B cell (primary cell): ENCODE measurements at places on chromosomes 12 and 14.
A peak's percentile ranks its signal among the peaks of the same experiment; 100 is the strongest.

- DNase-seq, result no peak
These were observed 39.2 kb downstream of the LTBP2 start for GRCh38 chr14:74572726-74573301.

DNA sequence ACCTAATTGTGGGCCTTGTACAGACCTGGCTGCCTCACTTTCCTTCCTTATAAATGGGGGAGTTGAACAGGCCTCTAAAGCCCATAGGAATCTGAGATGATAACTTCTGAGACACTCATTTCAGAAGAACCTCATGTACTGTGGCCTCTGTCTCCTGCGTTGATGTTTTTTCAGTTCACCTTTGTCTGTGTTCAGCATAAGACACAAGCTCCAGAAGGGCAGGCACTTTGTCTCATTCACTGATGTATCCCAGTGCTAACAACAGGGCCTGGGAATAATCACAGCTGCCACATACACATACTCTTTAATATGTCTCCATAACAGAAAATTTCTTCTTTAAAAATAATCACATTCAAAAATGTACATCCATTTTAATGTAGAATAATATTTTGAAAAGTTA is 3.3 kb downstream of the FGD6 start:
- DNase-seq, result no peak

GRCh38 chr12:15541996-15542631 is 219.8 kb downstream of the PTPRO start:
- DNase-seq, result no peak

GRCh38 chr12:133130808-133131128 is 341 bp downstream of the ZNF10 start:
- DNase-seq, result no peak

DNA sequence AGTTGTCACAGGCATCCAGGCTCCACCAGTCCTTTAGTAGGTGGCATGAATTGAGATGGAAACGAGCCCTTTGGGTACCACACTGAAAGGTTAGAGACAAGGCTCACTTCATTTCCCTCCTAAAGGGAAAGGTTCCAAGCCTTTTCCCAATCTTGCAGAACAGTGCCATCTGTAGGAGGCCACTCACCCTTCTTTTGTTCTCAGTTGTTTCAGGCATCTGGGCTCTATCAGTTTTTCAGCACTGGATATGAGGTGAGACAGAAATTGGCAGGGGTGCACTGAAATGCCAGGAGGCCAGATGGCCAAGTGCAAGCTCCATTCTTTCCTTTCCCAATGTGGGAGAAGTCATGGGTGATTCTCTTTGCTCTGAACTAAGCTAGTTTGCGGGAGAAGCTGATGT is 15.2 kb downstream of the FBXO33 start:
- no peak for DNase-seq

DNA sequence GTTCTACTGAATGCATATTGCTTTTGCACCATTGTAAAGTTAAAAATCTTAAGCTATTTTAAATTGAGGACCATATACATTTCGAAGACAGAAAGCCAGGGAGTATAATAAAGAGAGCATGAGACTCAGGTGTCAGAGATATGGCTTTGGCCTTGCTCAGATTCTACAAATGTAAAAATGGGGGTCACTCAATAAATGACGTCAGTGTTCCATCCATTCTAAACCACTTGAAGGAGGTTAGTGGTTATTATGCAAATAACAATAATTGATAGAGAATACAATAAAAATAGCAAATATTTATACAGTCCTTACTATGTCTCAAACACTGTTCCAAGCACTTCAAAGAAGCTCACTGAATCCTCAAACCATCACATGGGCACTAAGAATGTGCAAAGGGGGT is 20.1 kb downstream of the RTN1 start:
- DNase-seq, result no peak

DNA sequence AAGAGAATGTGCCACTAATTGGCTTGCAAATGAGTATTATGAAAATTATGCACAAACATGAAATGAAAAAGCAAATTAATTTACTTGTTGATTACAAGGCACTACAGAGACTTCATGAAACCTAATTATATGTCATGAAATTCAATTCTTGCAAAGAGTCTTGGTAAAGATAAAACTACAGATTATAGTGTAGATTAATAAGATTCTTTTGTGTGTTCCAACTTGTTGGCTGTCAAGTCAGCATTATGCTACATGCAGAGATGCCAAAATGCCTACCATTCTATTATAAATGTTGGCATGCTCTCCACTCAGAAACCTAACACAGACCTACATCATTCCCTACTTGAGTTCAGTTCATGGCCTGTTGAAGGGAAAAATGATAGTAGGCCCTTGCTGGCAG is 97.2 kb upstream of the KITLG start:
- no peak for DNase-seq

- no peak for DNase-seq
These were observed 227.1 kb downstream of the NUBPL start for GRCh38 chr14:31788340-31788739.

- no peak for DNase-seq
These were observed 181.8 kb upstream of the MYL2 start for GRCh38 chr12:111102102-111102739.

- DNase-seq, result no peak
These were observed 103.9 kb downstream of the AKAP6 start for GRCh38 chr14:32432813-32433538.

DNA sequence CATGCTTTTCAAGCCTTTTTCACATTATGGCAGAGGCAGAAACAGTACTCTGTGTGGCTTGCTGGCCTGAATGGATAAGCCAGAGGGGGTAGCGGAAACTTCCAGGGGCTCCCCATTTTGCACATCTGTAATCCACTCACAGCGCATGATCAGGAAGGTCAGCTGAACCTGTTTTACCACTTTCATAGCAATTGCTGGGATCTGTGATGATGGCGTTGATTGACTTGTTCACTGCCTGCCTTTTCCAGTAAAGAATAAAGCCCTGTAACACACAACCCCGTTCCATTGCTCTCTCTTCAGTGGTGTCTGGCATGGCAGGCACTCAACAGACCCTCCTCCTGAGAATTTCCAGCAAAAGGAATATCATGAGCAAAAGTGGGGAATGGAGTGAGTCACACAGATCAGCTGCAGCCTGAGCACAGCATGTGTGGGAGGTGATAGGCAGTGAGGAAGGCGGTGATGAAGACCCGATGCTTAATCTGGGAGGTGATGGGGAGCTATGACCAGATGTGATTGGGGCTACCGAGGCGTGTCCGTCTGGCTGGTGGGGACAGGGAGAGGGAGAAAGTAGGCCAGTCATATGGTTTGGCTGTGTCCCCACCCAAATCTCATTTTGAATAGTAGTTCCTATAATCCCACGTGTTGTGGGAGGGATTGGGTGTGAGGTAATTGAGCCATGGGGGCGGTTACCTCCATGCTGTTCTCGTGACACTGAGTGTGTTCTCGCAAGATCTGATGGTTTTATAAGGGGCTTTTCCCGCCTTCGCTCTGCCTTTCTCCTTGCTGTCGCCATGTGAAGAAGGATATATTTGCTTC is 44.7 kb upstream of the CHST11 start:
- DNase-seq, result no peak

- DNase-seq, result peak; percentile 64
These were observed 73.8 kb downstream of the KIAA0586 start for GRCh38 chr14:58501214-58501816.

GRCh38 chr12:27434673-27435565 is 11.6 kb upstream of the SMCO2 start:
- peak; percentile 47 for DNase-seq

DNA sequence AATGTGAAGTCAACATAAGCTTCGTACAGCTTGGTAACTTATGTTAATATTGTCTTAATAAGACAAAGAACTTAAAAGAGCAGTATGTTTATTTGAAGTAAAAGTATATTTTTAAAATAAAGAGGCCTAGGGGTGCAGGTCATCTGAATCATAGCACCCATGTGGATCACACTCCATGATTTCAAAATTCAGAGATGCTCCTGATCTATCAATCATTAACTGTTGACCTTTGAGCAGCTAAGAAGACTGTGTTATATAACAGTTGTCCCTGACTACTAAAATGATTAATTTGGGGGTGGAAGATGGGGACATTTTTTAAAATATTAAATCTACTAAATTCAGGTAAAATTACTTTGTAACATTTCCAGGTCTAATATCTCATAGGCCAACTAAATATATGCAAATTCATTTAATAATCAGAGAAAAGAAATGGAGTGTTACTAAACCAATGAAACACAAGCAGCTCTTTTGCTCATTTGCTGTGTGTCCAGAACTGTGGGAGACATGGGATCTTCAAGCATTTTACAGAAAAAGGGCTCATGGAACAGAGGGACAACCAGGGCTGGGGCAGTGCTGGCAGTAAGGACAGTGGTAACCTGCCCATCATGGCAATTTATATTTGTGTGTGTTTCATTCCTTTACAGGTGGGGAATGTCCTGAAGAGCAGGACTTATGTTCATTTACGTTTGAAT is 120.7 kb upstream of the PCED1B start:
- DNase-seq, result no peak

GRCh38 chr12:62813031-62813829 is 121.7 kb downstream of the PPM1H start:
- DNase-seq, result peak; percentile 49

- DNase-seq, result no peak
These were observed 27.5 kb upstream of the PLEKHG7 start for GRCh38 chr12:92675092-92675865.

DNA sequence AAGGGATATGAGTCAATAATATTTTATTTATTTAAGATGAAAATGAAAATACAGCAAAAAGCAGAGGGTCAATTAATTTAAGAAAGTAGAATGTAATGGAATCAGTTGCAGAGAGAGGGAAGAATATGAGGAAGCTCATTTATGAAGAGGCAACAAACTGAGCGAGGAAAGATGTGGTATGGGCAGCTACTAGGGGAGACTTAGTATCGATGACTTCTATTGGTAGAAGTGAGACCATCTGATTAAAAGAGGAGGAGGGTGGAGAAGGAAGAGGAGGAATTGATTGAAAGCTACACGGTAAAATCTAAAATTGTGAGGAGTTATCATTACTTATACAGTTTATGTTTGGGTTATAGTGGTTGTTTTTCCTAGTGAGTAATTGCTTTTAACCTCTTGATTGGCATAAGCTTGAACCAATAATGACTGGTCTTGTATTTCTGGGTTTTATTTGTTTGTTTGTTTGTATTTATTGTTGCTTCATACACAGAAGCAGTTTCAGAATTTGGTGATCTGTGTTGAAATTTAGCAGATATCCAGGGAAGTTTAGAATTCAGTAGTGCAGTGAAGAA is 121.0 kb downstream of the LRRIQ1 start:
- DNase-seq, result no peak

GRCh38 chr14:86296173-86296572 is 766.2 kb downstream of the FLRT2 start:
- DNase-seq, result peak; percentile 3

- no peak for DNase-seq
These were observed 2.9 kb upstream of the EMP1 start for GRCh38 chr12:13193505-13194231.
